Stimulated activated CD4-positive, alpha-beta T cell treated with anti-CD3 and anti-CD28 coated beads, Interleukin-1b, Interleukin-23, amount 100 ng/mL, for 1 hour (primary cell): ENCODE measurements at places on chromosomes 2 and 18.

GRCh38 chr18:65704046-65704445 lies 46.8 kb upstream of the CDH7 start:
- DNase-seq, result no peak

DNA sequence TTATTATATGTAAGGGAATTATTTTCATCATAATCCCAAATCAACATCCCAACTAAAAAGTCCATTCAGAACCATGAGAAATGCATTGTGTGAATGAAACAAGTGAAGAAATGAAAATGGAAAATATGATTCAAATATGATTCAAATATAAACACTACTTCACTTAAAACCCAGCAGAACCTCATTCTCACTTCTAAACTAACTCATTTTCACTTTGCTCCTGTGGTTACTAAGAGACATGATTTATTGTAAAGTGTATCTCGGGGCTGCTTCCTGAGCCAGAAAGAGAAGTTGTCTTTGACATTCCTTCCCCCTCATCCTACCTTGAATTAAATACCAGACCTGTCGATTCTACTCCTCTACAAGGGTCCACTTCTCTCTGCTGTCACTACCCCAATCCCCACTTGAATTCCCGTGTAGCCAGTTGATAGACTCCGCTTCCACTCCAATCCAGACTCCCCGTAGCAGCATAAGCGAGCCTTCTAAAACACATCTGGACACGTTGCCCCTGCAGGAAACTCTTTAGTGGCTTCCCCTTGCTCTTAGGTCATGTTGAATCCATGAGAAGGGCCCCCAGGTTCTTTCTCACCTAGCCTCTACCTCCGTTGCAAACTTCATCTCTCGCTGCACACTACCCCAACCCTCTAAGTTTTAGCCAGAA lies 697.0 kb upstream of the ID2 start:
- DNase-seq, result no peak

- no peak for DNase-seq
Observed at GRCh38 chr2:219627103-219628100, at the start of gene SLC4A3. TSS of gene SLC4A3 (plus strand) at chr2:219627630. CDS start at chr2:219627993, 363 bp downstream.

GRCh38 chr2:226771067-226771466 lies 28.6 kb downstream of the IRS1 start:
- DNase-seq, result no peak

DNA sequence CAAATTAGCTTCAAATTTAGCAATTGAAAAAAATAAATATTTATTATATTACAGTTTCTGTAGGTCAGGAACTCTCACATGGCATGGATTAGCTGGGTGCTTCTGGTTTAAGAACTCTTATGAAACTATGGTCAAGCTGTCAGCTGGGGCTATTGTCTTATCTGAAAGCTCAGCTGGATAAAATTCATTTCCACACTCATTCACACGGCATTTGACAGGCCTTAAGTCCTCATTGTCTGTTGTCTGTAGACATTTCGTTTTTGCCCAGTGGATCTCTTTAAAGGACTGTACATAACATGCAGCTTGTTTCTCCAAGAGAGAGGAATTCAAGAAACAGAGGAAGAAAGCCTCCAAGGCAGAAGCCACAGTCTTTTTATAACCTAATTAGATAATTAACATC lies 1556.8 kb upstream of the SLC39A10 start:
- DNase-seq, result no peak

GRCh38 chr2:122328816-122329215 lies 573.4 kb downstream of the TSN start:
- DNase-seq, result no peak

DNA sequence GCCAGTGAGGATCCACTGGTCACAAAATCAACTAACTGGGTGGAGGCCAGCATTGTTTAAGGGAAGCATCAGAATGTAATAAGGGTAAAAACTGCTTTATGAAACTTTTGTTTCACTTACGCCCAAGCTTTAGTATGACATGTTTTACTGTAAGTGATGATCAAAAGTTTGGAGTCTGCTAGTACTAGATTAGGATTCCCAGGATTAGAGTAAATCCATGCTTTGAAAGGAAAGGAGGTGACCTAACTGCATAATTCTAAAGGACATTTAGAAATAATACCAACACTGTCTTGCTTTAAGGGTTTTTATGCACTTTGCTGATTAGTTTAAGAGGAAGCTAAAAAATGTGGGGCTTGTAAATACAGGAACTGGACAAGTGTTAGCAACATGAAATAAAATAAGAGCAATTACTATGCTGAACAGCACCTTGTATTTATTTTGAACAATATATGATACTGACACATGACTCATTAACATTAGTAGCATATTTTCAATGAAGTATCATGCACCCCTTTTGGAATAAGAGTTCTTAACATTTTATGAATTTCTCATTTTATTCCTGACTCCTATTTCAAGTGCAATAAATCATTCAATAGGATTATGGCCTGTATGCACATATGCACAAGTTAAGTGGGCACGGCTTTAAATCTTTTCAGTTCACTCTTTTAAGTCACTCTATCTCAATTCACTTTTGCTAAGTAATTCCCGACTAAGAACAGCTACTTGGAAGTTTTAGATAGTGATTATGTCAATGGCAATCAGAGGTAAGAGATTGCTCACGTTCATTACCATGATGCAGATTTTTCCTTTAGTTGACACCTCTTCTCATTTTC lies 62.5 kb downstream of the STK39 start:
- DNase-seq, result no peak

DNA sequence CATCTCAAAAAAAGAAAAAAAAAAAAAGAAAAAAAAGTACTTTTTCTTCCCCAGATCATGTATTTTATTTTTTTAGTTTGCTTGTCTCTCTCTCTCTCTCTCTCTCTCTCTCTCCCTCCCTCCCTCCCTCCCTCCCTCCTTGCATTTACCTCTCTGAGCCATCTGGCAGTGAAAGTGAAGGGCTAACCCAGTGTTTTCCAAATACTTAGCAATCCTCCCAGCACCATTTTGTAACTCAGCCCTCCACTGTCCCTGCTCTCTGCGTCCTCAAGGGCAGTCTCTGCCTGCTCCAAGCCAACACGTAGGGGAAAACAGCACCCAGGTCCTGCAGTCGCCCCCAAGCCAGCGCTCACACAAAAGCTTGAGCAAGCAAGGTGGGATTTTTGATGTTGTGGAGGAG lies 19.6 kb upstream of the TEX44 start:
- no peak for DNase-seq
